ENCODE measurements at places on chromosomes 6 and 20. TPM values are rescaled to one million over a fixed set of nuclear protein-coding genes. Genes with fewer than 3 reads are reported as not detected.

The ZSWIM1 gene
- total RNA-seq, result 11.1 TPM

The POM121L2 gene
- total RNA-seq, result not detected

The PPP1R14C gene
- not detected for total RNA-seq

The PHF1 gene
- total RNA-seq, result 32.6 TPM

The FAM83C gene
- not detected for total RNA-seq

The IL17F gene
- total RNA-seq, result not detected

The TDP2 gene
- total RNA-seq, result 13.7 TPM

The HSD17B8 gene
- 2.2 TPM for total RNA-seq
